ENCODE measurements at places on chromosomes 6 and 20. TPM values are rescaled to one million over a fixed set of nuclear protein-coding genes. Genes with fewer than 3 reads are reported as not detected.

Gene DEFB121
- total RNA-seq, result not detected

- no peak for DNase-seq
Observed at GRCh38 chr20:63328718-63329275, 32.4 kb downstream of the CHRNA4 start.

GRCh38 chr6:161393292-161393691 lies 119.4 kb upstream of the AGPAT4 start:
- no peak for DNase-seq

DNA sequence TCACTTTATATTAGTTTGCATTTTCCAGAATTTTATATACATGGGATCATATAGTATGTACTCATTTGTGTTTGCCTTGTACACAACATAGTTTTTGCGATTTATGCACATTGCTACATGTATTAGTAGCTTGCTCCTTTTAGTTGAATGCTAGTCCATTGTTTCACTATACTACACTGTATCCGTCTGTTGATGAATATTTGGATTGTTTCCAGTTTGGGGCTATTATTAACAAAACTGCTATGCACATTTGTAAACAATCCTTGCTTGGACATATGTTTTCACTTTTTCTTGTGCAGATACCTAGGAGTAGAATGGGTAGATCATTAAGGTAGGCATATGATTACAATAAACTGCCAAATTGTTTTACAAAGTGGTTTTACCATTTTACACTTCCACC lies 3.9 kb upstream of the LRRC1 start:
- no peak for DNase-seq

GRCh38 chr6:90978046-90978445 lies 391.2 kb upstream of the MAP3K7 start:
- no peak for DNase-seq

DNA sequence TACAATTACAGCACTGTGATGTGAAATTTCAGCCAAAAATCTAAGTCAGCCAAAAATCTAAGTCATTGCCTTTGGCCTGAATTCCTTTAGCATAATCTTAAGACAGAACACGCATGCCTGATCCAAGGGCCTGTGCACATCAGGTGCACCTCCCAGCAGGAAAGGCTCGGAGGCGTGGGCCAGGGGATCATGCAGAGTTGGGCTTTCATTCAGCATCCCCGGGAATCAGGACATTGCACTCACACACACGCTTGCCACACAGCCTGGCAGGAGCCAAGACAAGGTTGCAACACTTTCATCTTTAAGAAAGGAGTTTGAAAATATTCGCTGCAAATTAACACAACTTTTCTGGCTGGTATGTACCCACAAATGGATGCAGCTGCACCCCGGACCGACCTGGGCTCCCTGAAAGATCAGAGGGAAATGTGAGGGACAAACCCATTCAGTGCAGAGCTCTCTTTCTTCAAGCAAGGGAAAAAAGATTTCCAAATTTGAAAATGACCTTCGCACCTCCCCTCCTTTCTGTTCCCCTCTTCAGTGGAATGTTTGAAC lies 48.8 kb downstream of the ERMARD start:
- peak; percentile 23 for DNase-seq

DNA sequence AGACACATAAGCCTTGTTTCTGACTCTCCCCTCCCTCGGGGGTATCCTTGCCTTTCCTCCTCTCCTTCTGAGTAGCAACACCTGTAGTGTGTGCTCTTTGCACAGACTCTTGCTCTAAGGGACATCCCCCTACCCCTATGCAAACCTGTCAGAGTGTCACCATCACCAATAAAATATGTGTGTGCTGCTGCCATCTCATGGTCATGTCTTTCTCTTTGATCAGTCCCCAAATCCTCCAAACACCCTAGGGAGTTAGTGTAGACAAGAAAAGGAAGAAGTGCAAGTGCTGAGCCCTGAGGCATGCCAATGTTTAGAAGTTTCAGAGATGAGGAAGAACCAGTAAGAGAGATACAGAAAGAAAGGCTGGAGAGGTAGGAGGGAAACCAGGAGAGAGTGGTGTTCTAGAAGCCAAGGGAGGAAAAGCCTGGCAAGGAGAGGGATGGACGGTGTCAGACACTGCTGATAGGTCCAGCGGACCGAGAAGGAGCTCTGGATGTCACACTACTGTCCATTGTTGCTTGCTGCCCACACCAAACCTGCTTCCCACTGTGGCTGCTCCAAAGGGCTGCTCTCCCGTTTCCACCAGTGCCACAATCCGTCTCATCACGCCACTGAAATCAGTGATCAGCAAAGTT lies 16.4 kb downstream of the TRMT6 start:
- DNase-seq, result peak; percentile 42

All from H7 (cell line).